Lung (tissue), 17 donors: ENCODE measurements at places on chromosomes 13 and 19. TPM values are rescaled to one million over a fixed set of nuclear protein-coding genes. Genes with fewer than 3 reads are reported as not detected.

The RABAC1 gene
- polyA plus RNA-seq = 242 TPM

The P2RY11 gene
- 17.4 TPM for polyA plus RNA-seq

The FUZ gene
- polyA plus RNA-seq = 18.4 TPM

The COLGALT1 gene
- polyA plus RNA-seq = 107 TPM

The NLRP7 gene
- not detected for polyA plus RNA-seq
